ENCODE measurements at places on chromosomes 3 and 15.
A peak's percentile ranks its signal among the peaks of the same experiment; 100 is the strongest.

DNA sequence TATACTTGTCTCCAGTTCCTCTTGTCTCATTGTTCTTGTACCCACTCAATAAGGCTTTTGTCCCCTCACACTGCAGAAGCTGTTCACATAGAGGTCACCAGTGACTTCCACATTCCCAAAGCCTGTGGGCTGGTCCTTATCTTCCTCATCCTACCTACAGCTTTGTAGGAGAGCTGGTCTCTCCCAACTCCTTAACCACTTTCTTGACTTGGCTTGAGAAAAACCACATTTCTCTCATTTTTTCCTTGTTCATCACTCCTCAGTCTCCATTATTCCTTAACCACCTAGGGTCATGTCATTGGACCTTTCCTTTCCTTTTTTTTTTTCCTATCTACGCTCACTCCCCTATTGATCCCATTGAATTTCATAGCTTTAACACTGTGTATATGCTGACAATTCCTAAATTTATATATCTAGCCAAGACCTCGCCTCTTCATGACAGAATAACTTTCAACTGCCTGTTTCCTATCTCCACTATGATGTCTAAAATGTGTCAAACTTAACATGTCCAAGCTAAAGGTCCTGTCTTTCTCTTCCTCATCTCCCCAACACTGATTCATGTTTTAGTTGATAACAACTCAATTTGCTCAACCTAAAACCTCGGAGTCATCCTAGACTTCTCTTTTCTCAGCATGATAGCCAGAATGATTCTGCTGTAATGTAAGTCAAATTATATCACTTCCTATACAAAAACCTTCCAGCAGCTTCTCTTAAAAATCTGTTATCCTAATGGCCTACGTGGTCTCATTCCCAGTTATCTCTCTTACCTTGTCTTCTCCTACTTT, 49.5 kb downstream of the CEP63 start:
- no peak for DNase-seq

- no peak for DNase-seq
These were observed 209.5 kb upstream of the SUCLG2 start for GRCh38 chr3:67863869-67864268.

DNA sequence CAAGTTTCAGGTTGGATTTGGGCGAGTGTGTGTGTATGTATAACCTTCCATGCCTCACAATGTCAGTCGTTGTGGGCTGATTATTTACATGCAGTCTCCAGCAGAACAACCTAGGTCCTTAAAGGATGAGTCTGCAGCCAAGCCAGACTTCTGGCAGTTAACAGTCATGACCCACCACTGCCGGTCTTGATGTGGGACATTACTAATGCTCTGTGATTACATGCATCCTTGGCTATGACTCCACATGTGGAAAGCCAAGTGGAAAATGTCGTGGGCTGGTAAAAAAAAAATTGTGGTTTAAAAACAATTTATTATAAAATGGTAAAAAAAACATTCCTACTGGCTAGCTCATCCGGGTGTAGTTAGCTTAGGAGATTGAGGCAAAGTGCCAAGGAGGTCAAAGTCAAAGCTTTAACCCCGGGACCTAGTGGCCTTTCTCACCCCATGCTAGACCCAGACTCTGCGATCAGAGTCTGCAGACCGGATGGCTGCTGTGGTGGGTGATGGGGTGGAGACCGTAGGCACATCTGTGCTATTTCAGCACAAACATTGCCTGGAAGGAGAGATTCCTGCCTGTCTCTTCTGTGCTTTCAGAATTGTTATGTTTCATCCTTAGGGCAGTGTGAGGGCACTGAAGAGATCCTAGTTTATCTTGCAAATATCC, 6.8 kb downstream of the RARRES1 start:
- no peak for DNase-seq

- peak; percentile 47 for DNase-seq
These were observed 140.1 kb downstream of the SMAD6 start for GRCh38 chr15:66841953-66842681.

GRCh38 chr3:46520531-46520930, 22.8 kb downstream of the RTP3 start:
- no peak for DNase-seq

- no peak for DNase-seq
These were observed 113.0 kb upstream of the GOLGA8J start for GRCh38 chr15:29969562-29970401.

DNA sequence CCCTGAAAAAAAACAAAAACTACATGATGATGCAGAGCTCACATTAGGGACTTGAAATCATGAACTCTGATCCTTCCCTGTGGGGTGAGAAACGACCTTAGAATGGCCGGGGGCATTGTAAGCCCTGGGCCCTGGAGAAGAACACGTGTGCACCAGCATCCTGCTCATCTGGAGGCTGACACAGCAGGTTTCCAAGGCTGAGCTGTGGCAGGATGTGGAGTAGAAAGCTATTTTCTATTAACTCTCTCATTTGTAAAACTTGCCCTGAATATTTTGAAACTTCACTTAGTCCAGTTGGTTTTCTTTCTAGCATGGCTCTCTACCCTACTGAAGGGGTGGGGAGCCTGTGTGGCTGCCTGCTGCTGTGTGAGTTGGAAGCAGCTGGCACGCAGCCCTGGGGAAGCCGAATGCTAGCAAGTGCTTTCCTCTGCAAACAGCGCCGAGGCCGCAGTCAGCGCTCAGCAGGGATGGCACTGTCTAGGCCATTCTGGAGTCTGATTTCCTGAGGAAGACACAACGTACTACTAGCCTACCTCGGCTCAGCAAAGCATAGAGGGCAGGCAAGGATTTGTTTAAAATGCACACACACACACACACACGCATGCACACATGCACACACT, 58.0 kb downstream of the GABRG3 start:
- no peak for DNase-seq

DNA sequence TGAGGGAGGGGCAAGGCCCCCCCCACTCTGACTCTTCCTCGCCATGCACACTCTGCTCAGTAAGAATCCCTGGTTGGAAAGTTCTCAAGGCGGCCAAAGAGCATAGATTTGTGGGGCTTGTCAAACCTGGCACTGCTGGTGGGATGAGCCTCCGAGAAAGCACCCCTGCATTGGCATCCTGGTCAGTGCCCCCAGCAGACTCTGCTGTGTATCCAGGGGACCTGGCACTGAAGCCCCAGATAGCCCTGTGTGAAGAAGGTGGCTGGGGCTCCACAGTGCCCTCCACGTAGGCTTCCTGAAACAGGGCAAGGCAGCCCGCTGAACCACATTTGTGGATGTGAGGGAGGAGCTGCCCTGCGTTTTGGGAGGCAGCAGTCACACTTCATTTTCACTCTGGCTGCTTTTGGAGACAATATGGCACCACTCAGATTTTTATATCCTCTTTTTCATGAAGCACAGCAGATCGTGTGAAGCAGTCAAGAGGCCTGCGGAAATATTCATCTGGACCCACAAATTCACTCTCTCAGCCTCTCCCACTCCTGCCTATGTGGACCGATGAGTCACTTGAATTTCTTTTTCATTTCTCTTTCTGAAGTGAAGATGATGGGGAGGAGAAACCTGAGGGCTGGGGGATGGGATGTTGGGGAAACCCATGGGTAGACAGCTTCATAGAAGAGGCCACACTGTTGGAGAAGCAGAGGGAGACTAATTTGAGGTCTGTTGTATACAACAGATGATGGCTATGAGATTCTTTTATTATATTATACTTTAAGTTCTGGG, 88.7 kb upstream of the BCL6 start:
- DNase-seq, result no peak

- no peak for DNase-seq
These were observed 35.3 kb downstream of the HOMER2 start for GRCh38 chr15:82917249-82917648.

DNA sequence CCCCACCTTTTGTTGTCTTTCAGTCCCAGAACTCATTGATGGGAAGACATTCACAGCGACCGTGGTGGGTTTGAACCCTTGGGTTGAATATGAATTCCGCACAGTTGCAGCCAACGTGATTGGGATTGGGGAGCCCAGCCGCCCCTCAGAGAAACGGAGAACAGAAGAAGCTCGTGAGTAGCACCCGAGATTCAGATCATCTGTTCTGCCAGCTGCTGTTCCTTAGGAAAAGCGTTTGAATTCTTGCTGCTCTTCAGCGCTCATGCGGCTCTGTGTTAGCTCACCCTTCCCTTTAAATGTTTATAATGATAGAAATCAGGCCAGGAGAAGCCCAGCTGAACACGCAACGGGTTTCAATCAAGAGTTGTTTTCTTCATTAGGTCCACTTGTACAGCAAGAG, 73.0 kb downstream of the IL5RA start:
- DNase-seq, result no peak

Measured in CD4-positive, alpha-beta T cell treated with Interleukin-1 beta for 1 hour (primary cell).